Renal cortex interstitium (tissue), 15 donors: ENCODE measurements at places on chromosomes 12 and 14. TPM values are rescaled to one million over a fixed set of nuclear protein-coding genes. Genes with fewer than 3 reads are reported as not detected.

Gene TRAFD1
- polyA plus RNA-seq: 35.0 TPM

Gene PCK2
- polyA plus RNA-seq: 34.4 TPM

Gene PABPN1
- polyA plus RNA-seq: 348 TPM

Gene EML5
- polyA plus RNA-seq: 3.3 TPM

Gene KIF5A
- 0.50 TPM for polyA plus RNA-seq

Gene PAX9
- 0.37 TPM for polyA plus RNA-seq

Gene DDX47
- polyA plus RNA-seq: 81.2 TPM

Gene DHH
- polyA plus RNA-seq: 0.26 TPM

Gene ST8SIA1
- 6.9 TPM for polyA plus RNA-seq

Gene GPR84
- 0.45 TPM for polyA plus RNA-seq

Gene SELPLG
- polyA plus RNA-seq: 2.3 TPM

Gene IFNG-AS1
- not detected for polyA plus RNA-seq

Gene ENDOU
- 0.47 TPM for polyA plus RNA-seq

Gene KRT8
- polyA plus RNA-seq: 202 TPM

Gene RNF31
- polyA plus RNA-seq: 59.5 TPM

Gene PTPRO
- polyA plus RNA-seq: 186 TPM

Gene TSPAN8
- 35.7 TPM for polyA plus RNA-seq

Gene P3H3
- 41.2 TPM for polyA plus RNA-seq

Gene CLEC4D
- 0.09 TPM for polyA plus RNA-seq

Gene TPH2
- 0.47 TPM for polyA plus RNA-seq

Gene CD63
- 647 TPM for polyA plus RNA-seq

Gene TAS2R20
- 1.1 TPM for polyA plus RNA-seq

Gene RERG
- polyA plus RNA-seq: 35.9 TPM

Gene MANSC4
- polyA plus RNA-seq: 0.16 TPM

Gene CLSTN3
- polyA plus RNA-seq: 112 TPM

Gene ACSM4
- 0.17 TPM for polyA plus RNA-seq

Gene RASAL1
- 27.3 TPM for polyA plus RNA-seq

Gene SLC6A13
- polyA plus RNA-seq: 51.3 TPM

Gene CCDC196
- 0.42 TPM for polyA plus RNA-seq

Gene KCNC2
- 0.86 TPM for polyA plus RNA-seq

Gene KRT80
- polyA plus RNA-seq: 1.8 TPM

Gene GUCY2C
- polyA plus RNA-seq: 0.86 TPM

Gene AICDA
- polyA plus RNA-seq: 0.55 TPM

Gene ADSS1
- polyA plus RNA-seq: 16.4 TPM

Gene AQP5
- polyA plus RNA-seq: 1.7 TPM

Gene CLEC2A
- polyA plus RNA-seq: not detected

Gene POTEM
- not detected for polyA plus RNA-seq
